Activated T-cell treated with anti-CD3 and anti-CD28 coated beads, Interleukin-2, amount 50 U/mL, for 1 hour (primary cell): ENCODE measurements at places on chromosomes 4 and X.

DNA sequence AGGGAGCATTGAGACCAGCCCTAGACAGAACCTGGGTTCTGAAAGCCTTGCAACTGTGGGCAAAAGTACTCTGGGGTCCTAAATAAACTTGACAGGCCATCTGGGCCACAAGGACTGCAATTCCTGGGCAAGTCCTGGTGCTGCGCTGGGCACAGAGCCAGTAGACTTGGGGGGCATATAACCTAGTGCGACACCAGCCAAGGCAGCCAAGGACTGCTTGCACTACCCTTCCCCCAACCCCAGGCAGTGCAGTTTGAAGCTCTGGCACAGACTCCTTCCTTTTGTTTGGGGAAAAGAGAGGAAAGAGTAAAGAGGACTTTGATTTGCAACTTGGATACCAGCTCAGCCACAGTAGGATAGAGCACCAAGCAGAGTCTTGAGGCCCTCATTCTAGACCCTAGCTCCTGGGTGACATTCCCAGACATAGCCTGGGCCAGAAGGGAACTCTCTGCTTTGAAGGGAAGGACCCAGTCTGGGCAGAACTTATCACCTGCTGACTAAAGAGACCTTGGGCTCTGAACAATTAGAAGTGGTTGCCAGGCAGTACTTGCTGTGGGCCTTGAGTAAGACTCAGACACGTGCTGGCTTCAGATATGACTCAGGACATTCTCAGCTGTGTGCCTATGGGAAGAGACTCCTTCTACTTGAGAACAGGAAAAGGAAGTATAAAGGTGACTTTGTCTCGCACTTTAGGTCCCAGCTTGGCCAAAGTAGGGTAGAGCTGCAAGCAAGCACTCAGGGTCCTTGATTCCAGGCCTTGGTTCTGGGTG is 522.8 kb downstream of the GLUD2 start:
- no peak for DNase-seq

GRCh38 chr4:1347410-1347864 is 429 bp downstream of the UVSSA start:
- DNase-seq: no peak

DNA sequence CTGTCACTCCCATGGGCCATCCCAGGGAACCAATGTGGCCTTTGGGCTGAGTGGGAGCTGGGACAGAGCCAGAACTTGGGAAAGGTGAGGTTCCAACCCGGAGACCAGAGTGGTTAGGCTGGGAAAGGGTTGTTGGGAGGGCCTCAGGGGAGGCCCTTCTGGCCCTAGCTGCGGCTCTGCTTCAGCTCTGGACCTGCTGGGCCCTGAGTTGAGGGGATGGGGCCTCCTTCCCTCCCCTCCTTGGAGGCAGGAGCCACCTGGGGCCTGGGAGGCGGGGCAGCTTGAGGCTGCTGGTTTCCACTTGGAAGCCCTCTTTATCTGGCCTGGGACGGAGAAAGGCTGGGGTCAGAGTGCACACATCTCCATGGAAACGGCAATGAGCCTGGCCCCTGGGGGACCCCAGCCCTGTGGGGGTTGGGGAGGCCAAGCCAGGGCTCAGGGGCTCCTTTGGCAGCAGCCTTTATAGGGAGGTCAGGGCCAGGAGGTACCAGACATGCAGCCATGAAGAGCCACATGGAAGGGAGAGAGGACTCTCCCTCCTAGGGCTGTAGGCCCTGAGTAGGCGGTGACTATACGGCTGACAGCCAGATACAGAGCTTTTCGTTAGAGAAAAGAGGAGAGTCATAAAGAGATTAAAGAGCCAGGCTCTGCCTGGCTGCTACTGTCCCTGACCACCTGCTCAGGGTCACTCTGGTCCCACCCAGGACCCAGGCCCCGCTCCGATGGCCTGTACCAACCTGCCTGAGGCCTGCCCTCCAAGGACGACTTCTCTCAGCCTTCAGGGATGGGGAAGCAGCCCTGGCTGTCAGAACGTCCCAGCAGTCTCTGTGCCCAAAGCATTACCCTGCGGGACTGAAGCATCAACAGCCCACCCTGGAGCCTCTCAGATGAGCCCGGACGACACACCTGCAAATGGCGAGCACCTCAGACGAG is 6.9 kb upstream of the NSD2 start:
- no peak for DNase-seq

DNA sequence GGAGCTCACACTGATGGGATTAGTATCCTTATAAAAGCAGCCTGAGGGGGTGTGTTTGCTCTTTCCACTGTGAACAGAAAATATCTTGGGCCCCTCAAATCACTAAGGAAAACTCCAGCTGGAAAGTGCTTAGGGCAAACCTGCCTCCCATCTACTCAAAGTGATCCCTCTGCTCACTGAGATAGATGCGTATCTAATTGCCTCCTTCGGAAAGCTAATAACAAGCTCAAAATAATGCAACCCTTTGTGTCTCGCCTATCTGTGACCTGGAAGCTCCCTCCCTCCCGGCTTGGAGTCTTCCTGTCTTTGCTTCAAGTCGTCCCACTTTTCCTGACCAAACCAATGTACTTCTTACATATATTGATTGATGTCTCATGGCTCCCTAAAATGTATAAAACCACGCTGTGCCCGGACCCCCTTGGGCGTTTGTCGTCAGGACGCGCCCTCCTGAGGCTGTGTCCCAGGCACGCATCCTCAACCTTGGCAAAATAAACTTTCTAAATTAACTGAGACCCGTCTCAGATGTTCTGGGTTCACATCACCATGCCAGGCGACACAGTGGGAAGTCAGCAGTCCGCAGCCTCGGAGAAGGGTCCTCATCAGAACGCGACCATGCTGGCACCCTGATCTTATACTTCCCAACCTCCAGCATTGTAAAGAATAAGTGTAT is 34.1 kb upstream of the SORCS2 start:
- DNase-seq: no peak

DNA sequence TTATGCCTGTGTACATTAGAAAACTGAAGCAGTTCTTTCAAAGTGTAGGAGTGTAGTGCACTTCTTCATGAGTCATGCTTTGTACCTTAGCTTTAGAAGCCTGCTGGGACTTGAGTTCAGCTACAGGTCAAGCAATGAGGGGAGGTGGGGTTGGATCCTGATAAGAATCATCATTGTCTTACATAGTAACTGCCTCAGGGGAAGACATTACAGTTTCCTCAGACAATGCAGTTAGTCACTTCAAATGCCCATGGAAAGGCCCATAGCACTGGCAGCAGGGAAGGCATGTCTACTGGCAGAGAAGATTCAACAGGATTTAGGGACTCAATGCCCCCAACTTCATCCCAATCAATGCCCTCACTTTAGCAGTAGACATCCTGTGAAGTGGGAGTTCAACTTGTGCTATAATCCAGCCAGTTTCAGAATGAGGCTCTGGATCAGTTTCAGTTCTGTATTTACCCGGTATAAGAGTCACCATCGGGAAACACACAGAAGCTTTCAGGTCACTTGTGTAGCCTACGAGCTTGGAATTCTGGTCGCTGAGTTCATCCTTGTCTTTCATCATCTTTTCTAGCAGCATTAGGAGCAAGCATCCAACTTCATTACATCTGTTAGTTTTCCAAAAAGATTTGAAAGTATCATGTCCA is 1216.5 kb downstream of the RAPGEF2 start:
- no peak for DNase-seq
